T-helper 17 cell (primary cell): ENCODE measurements at places on chromosomes 1 and 21.

DNA sequence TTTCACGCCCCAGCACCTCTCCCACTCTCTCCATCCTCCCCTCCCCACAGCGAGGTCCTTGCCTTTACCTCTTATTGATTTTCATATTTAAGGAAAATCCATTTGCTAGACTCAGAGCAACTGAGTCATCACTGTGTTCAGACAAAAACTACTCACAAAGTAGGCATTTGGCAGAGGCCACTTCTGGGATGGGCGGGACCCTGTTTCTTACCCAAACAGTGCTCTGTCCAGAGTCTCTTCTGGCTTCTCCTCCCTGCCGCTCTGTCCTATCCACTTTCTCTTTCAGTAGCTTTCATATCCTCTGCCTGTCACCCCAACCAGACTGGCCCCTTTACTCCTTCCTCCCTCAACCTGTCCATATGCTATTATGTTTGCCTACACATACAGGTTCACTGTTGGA is 2.4 kb upstream of the NAV1 start:
- H3K27ac ChIP-seq: no peak overlapping the region
- DNase-seq: no peak
- H3K36me3 ChIP-seq: peaks cover 13% of the 10 kb centered on the region
- H3K4me3 ChIP-seq: no peak overlapping the region
- H3K4me1 ChIP-seq: peaks cover 19% of the 10 kb centered on the region
- peaks cover 71% of the 10 kb centered on the region for H3K27me3 ChIP-seq

DNA sequence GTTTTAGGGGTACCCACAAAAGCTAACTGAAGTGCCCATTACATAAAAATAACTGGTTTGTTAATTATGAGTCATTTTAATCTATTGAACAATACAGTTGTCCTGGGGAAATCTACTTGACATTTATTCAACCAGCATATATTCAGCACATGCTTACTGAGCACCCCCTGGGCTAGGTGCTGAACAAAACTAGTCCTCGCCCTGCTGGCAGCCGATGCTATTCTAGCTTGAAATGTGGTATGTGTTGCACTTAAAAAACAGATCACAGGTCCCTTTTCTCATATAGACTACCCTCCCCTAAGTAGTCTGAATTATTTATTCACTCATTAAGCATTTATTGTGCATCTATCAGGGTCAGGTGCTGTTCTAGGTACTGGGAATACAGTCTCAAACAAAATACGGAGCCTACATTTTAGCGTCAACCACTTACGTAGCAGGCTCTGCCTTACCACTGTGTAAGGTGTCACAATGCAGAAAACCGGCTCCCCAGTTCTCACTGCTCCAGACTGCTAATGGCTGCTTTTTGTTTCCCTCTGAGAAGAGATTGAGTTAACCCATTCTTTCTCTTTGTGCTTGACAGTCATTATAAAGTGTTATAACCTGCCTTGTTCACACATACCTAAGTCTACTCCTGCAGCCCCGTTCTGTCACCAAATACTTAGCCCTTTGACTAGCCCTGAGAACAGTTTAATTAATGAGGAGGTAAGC is 57.1 kb downstream of the ADCY10 start:
- DNase-seq: no peak
- peaks cover 3% of the 10 kb centered on the region for H3K36me3 ChIP-seq
- H3K4me1 ChIP-seq: no peaks in the 10 kb centered on the region

DNA sequence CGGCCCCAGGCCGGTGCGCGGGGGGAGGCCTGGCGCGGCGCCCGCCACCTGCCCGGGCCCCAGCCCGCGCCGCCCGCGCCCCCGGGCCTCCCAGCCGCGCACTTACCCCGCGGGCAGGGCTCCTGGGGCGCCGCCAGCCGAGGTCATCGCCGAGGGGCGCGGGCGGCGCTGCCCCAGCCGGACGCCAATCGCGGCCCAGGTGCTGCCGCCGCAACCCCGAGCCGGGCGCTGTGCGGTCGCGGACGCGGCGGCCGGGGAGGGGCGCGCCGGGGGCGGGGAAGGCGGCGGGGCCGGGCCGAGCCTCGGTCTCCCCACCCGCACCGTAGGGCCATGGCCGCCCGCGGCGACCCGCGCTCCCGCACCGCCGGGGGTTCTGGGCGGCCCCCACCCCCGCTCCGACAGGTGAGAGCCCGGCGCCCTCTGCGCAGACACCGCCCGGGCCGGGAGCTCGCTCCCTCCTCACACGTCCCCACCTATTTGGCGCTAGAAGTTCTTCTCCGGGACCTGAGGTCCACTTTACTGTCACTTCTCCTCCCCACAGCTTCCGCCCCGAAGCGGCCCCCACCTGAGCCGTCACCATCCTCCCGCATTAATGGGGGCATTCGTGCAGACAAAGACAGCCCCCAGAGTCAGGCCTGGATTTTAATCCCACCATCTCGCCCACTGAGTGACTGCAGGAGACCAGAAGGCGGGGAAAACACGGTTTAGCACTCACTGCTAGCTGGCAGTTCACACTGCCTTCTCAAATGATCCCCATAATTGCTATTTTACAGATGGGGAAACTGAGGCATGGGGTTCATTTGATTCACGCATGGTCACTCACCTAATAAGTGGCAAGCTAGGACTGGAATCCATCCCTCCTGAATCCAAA is at the start of gene TTC39A:
Gene TTC39A, minus strand, starts transcription at position 232 of the 871 bp plus-strand sequence. Its CDS starts 85 bp downstream, at position 147.
- H3K4me3 ChIP-seq: peak within 1 kb of the TSS; percentile 90
- H3K4me1 ChIP-seq: peaks cover 4% of the 10 kb centered on the region
- peaks cover 47% of the 10 kb centered on the region for H3K27me3 ChIP-seq

DNA sequence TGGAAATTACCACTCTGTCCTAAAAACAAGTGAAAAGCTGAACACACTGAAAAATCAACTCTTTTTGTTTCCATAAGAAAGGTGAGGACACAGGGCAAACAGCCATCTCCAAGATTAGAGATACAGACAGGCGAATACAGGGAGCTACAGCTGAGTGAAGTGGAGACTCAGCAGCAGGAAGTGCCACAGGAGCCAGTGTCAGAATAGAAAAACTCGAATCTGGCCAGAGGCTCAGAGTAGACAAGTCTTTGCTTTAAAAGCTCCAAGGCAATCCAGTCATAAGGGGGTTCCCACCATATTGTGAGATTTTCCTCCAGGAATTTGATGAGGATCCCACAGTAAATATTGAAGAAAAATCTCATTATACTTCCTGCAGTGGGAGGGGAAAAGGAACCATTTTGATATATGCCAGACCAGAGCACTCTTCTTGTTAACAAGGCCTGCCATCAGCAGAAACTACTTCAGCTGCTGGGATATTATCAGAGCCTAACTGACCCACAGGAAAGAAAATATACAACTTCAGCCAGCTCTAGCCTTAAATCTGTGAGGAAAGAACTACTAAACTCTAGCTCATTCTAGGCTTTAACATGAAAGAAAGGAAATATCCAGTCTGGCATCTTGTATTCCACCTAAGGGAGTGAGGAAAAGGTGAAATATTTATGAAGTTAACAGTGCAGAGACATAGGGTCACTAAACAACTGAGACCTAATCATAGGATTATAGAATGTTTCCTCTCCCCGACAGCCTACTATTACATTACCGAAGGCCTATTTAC is 256.2 kb upstream of the OLFM3 start:
- H3K36me3 ChIP-seq: no peaks in the 10 kb centered on the region
- H3K27me3 ChIP-seq: no peaks in the 10 kb centered on the region
- H3K4me3 ChIP-seq: no peak overlapping the region
- no peak for DNase-seq
- H3K27ac ChIP-seq: no peak overlapping the region

DNA sequence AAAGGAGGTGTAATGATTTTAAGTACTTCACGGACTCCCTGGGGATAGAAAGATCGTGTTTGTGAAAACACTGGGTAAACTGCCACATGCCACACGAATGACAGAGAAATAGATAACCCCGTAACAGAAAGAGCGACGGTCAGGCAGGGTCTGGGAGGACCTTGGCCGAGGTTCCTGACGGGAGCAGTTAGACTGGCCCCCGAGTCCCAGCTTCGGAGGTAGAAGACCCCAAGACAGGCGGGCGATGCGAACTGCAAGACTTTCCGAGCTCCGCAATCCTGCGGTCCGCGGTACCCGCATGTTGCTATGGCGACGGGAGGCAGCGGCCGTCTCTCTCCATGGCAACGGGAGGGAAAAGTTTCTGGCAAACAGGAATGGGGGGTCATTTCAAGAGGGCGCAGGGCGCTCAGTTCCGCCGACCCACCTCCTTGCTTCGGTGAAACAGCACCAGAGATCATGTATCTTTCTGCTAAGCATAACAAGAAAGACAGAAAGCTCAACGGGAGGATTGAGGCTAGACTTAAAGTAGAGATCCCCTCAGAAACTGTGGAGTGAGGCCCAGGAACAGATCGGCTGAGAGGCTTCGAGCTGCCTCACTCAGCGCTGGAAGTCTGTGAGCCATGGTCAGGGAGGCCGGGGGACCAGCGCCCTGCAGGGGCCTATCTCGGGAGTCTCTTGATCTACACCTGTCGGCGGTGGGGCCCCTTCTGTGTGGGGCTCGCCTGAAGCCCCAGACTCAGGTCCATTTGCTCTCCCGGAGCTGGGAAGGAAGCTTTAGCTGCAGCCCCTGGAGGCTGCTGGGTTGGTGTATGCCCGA is 685 bp upstream of the SYT6 start:
- DNase-seq: no peak
- H3K27ac ChIP-seq: peak overlapping the region; percentile 9
- H3K4me3 ChIP-seq: peak overlapping the region; percentile 84
- peaks cover 3% of the 10 kb centered on the region for H3K36me3 ChIP-seq
- peaks cover 76% of the 10 kb centered on the region for H3K27me3 ChIP-seq

- H3K4me1 ChIP-seq: peaks cover 3% of the 10 kb centered on the region
- DNase-seq: no peak
- H3K36me3 ChIP-seq: peaks cover 3% of the 10 kb centered on the region
- no peak overlapping the region for H3K4me3 ChIP-seq
- H3K27me3 ChIP-seq: peaks cover 25% of the 10 kb centered on the region
Measured at GRCh38 chr1:232511172-232511571, 118.8 kb downstream of the SIPA1L2 start.

DNA sequence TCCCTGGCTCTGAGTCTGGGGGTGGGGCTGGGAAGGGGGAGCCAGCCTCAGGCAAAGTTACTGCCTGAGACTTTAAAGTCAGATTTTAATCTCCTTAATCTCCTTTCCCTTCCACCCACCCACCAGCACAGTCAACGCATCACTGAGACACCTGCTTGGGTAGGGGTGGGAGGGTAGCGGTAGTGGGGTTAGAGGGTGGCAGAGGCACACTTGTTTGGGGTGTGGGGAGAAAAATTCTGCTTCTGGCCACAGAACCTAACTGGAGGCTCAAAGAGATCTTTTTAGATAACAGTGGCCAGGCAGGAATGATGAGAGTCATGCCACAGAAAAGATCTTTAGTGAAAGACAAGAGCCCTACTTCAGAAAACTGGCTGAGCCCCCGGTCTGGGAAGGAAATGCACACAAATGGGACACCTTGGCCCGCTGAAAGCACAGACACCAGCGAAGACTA is 44.1 kb downstream of the CD247 start:
- H3K27me3 ChIP-seq: no peaks in the 10 kb centered on the region
- peak; percentile 54 for DNase-seq
- peaks cover 54% of the 10 kb centered on the region for H3K4me1 ChIP-seq
- peak overlapping the region; percentile 88 for H3K4me3 ChIP-seq

GRCh38 chr21:26969971-26970725 is 3.3 kb upstream of the ADAMTS5 start:
- no peak for DNase-seq
- peaks cover 41% of the 10 kb centered on the region for H3K27me3 ChIP-seq
- H3K27ac ChIP-seq: no peak overlapping the region
- no peaks in the 10 kb centered on the region for H3K36me3 ChIP-seq
- H3K4me1 ChIP-seq: peaks cover 4% of the 10 kb centered on the region

DNA sequence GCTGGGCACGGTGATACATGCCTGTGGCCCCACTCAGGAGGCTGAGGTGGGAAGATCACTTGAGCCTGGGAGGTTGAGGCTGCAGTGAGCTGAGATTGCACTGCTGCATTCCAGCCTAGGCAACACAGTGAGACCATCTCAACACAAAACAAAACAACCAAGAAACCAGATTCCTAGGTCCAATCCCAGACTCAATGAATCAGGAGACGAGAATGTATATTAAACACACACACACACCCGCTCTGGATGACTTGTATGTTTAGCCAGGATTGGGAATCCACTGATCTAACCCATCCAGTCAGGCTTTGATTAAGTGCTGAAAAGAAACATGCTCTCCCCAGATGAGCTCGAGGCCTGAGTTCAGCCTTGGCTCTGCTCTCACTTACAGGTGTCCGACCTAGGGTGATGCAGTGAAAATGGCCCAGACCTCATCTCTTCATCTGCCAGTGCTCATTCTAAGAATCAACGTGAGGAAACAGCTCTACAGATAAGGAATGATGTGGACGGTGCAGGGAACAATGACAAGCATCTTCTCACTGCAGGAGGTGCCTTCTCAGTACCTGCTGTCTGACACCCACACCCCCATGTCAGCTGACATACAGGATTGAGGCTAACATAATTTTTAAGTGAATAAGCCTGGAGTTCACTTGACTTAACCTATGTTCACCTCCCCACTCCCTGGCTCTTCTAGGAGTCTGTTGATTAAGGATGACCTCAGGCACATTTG is 15.3 kb upstream of the SRSF4 start:
- H3K27me3 ChIP-seq: no peaks in the 10 kb centered on the region
- H3K27ac ChIP-seq: no peak overlapping the region
- H3K4me3 ChIP-seq: no peak overlapping the region
- peaks cover 4% of the 10 kb centered on the region for H3K36me3 ChIP-seq

GRCh38 chr1:2583331-2583791 is 3.2 kb upstream of the PRXL2B start:
- DNase-seq: no peak
- peak overlapping the region; percentile 97 for H3K27ac ChIP-seq
- no peaks in the 10 kb centered on the region for H3K27me3 ChIP-seq

- peaks cover 19% of the 10 kb centered on the region for H3K4me1 ChIP-seq
- peaks cover 4% of the 10 kb centered on the region for H3K36me3 ChIP-seq
- peak overlapping the region; percentile 32 for H3K27ac ChIP-seq
Measured at GRCh38 chr1:89918127-89918793, 76.7 kb upstream of the ZNF326 start.

GRCh38 chr1:67987046-67987799 is 63.2 kb downstream of the DIRAS3 start:
- H3K36me3 ChIP-seq: no peaks in the 10 kb centered on the region
- no peaks in the 10 kb centered on the region for H3K4me1 ChIP-seq
- peaks cover 7% of the 10 kb centered on the region for H3K27me3 ChIP-seq
- H3K4me3 ChIP-seq: no peak overlapping the region
- no peak overlapping the region for H3K27ac ChIP-seq

DNA sequence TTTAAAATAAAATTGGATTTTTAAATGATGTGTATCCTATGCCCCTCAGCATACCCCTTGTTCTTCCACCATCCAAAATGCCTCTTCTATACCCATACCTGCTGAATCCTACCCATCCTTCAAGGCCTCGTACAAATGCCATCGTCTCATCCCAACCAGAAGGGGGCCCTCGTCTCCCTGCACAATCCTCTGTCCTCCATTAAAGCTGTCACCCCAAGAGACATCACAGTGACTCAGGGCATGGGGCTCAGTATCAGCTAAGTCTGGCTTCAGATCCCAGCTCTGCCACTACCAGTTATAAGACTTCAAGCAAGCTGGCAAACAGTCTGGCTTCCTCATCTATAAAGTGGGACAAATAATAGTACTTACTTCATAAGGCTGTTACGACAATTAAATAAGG is 23.8 kb downstream of the IGFN1 start:
- peaks cover 35% of the 10 kb centered on the region for H3K27me3 ChIP-seq
- H3K4me3 ChIP-seq: no peak overlapping the region
- H3K27ac ChIP-seq: no peak overlapping the region
- H3K4me1 ChIP-seq: peaks cover 6% of the 10 kb centered on the region

GRCh38 chr1:64826991-64827390 is 82.1 kb downstream of the RAVER2 start:
- peak overlapping the region; percentile 96 for H3K27ac ChIP-seq
- H3K36me3 ChIP-seq: peaks cover 2% of the 10 kb centered on the region
- H3K27me3 ChIP-seq: no peaks in the 10 kb centered on the region
- H3K4me1 ChIP-seq: peaks cover 40% of the 10 kb centered on the region
- peak overlapping the region; percentile 90 for H3K4me3 ChIP-seq
- DNase-seq: no peak
